ENCODE measurements at places on chromosomes 1 and 21.

DNA sequence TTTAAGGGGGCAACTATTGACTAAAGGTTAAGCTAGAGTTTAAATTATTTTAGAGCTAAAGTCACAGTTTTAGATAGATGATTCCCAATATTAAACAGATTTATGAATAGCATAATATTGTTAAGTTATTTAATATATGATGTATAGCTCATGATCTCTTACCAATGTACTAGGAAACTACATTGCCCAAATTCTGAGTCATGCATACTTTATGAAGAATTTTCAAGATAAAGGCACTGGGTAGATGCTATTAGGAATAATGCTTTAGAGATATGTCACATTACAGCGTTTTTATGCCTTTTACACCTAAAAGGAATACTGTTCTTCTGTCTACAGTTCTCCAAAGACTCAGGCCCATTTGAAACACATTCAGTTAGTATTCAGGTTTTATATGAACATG lies 215.1 kb downstream of the NCAM2 start:
- no peak for DNase-seq

GRCh38 chr1:94599095-94599813 lies 57.7 kb upstream of the F3 start:
- DNase-seq, result no peak

DNA sequence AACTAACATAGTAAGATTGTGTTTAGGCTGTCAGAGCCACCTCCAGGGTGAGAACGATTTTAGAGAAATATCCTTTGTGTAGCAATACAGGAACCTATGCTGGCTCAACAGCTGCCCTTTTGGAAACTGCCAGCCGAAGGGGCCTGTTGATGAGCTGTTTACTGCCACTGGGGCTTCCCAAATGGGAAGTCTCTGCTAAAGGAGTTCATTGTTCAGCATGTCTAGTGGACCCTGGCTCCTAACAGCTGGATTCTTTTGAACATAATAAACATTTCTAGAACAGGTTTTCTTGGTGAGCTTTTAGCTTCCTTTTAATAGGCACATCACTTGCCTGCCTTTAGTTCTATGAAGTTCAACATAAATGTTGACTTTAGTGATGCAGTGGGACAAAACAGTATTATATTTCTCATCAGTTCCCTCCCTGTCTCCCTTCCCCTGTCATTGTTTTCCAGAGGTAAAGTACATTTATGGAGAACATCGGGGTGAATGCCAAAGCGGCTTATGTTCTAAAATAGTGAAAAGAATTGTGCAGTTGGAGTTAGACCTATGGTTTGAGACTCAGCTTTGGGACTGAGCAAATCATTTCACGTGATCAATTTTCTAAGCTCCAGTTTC lies 57.4 kb downstream of the UCK2 start:
- no peak for DNase-seq

DNA sequence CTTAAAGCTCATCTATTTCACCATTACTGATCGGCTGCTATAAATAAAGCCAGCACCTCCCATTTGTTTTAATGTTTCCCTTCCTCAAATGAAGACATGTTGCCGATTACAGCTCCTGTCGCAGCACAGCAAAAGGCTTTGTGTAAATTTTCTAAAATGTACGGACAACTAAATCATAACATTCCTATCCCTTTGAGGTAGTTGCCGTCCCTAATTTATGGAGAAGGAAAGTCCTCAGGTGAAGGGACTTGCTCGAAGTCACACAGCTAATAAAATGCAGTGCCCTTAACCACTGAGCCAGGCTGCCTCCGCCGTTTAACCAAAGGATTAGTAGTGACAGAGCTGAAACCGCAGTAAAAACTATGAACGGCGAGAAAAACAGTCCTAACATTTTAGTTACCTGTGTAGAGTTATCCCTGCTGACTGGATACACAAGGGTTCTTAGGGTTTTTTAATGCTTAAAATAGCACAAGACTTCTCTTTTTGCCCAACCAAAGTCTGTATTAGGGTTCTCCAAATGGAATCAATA lies 871 bp downstream of the PINK1 start:
- no peak for DNase-seq

DNA sequence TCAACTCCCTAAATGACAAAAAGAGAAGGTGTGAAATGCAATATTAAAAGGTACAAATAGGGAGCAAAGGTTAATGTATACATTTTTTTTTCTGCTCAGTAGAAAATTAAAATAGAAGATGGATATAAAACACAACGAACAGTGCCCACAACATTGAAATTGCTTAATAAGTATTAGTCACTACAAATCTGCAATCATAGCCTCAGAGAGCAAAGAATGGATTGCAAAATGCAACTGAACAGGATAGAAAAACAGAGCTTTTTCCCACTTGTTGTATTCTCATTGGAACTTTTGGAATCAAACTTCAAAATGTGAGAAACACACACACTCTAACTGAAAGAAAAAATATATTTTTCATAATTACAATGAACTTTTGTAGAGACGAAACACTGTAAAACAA lies 552.2 kb upstream of the NCAM2 start:
- DNase-seq, result no peak

DNA sequence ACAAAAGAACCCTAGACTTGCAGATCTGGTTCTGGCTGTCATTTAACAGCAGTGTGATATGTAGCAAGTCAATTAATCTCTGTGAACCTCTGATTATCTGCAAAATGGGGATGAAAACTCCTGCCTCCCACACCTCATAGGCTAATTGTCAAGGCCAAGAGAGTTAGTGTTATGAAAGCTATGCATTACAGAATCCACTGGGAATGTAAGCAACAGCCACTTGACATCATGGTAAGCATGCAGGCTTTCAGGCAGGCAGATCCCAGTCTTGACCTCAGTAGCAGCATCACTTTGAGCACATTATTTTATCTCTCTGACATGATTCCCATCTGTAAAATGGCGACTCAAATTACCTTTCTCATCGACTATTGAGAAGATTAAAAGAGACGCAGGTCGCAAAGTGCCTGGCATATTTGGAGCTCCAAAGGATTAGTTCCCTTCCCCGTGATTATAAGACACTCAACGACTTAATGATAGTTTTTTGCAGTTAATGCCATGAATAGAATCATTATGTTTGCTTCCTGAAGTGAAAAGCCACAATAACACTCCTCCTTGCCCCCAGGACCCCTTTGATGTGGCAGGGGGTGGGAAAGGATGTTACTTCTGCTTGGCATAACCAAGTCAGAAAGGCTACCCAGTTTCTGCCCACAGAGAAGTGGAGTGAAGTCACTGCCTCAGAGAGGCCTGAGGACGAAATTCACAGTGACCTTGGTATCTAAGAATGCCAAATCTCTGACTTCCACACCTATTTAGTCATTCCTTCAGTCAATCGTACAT lies 273.0 kb upstream of the NFIA start:
- DNase-seq, result no peak

GRCh38 chr1:228118040-228118439 lies 8.9 kb upstream of the MRPL55 start:
- DNase-seq, result no peak

- no peak for DNase-seq
These were observed 10.2 kb upstream of the OBSCN start for GRCh38 chr1:228197555-228198147.

DNA sequence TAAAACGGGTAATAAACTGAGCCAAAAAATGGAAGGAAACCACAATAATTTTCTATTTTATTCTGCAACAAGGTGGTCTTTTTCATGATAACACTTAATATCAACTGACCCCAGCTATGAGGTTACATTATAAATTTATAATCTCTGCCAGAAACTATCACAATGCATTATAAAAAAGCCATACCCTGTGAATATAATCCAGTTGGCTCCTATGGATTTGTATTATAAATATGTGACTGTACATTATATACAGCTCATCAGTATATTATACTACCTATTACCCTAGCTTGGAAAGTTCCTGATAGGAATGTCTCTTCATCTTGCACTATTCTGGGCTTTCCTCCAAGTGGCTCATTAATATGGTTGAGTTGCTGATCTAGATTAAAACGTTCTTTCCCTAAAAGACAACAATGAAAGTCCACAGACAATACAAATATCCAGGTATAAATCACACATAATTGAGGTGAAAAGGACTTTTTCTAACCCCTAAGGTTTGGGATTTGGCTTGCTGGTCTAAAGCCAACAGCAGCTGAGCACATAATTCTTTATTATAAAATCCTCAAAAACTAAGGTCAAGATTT lies 487.7 kb downstream of the TTLL7 start:
- no peak for DNase-seq

DNA sequence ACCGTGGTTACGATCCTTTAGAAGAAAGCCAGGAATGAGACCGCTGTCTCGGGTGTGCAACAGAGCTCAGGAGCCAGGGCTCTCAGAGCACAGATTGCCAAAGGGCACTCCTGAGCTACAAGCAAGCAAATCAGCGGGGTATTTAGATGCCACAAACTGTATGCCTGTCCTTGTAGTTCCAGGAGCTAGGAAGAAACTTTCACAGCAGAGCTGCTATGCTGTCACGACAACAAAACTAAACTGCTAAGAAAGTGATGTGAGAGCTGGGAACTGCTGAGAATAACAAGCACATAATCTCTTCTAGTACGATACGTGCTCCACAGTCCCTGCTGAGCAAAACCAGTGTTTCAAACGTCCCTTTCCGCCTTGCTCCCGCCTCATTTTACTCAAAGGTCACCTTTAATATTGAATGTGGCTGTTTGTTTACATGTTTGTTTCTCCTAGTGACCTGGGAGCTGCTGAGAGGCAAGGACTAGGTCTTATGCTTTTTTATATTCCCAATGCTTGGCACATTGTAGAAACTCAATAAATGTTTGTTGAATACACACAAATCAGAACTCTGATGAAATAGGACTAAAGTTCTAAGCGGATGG lies 14.7 kb downstream of the GREM2 start:
- no peak for DNase-seq

Data from stimulated activated CD8-positive, alpha-beta memory T cell treated with anti-CD3 and anti-CD28 coated beads, Interleukin-7, amount 100 ng/mL, for 24 hours (primary cell).